ENCODE measurements at places on chromosomes 13 and 19. TPM values are rescaled to one million over a fixed set of nuclear protein-coding genes. Genes with fewer than 3 reads are reported as not detected.

- no peak overlapping the region for H3K27ac ChIP-seq
- no peaks in the 10 kb centered on the region for H3K36me3 ChIP-seq
- H3K27me3 ChIP-seq: no peaks in the 10 kb centered on the region
Observed at GRCh38 chr13:100881291-100881864, 206.8 kb upstream of the TMTC4 start.

DNA sequence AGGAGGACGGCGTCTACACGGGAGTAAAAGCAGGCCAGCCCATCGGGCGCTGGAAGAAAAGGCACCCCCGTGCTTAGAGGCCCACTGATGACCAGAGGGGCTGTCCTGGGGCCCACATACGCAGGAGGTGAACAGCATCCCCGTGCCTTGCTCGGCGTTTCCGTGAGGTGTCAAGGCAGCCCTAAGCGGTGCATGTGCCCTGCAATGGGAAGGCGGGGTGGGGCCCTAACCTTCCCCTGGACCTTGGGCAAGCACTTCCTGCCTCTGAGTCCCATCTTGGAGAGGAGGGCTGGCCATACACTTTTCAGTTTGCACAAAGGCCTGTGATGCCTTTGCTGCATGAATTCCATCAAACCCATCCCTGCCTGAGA, 47.8 kb upstream of the ATP11A start:
- DNase-seq: no peak
- no peaks in the 10 kb centered on the region for H3K36me3 ChIP-seq
- H3K4me3 ChIP-seq: no peak overlapping the region
- no peaks in the 10 kb centered on the region for H3K27me3 ChIP-seq

The LILRA5 gene
- not detected for total RNA-seq

The COL4A1 gene
- 4.5 TPM for total RNA-seq

- H3K27me3 ChIP-seq: no peaks in the 10 kb centered on the region
- H3K4me3 ChIP-seq: no peak overlapping the region
- no peak for DNase-seq
- no peak overlapping the region for H3K27ac ChIP-seq
- peaks cover 7% of the 10 kb centered on the region for H3K4me1 ChIP-seq
Observed at GRCh38 chr19:5281588-5281987, 59.0 kb downstream of the PTPRS start.

DNA sequence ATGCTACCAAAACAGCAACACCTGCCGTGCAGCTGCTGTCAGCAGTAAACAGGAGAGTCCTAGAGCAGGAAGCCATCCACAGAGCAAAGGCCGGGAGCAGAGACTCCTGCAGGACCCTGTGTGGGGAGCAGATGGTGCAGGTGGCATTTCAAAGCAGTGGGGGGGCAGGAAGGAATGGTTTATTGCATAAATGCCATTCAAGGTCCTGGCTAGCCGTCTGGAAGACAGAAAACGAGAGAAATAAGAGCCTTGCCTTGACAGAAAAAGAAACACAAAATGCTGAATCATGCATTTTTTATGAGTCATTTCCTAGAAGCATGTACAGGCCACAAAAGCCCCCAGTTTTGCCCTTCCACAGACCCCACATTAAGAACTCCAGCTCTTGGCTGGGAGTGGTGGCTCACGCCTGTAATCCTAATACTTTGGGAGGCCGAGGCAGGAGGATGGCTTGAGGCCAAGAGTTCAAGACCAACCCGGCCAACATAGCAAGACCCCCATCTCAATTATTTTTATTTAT, 5.4 kb downstream of the RSPH6A start:
- no peak overlapping the region for H3K27ac ChIP-seq
- H3K27me3 ChIP-seq: no peaks in the 10 kb centered on the region
- no peaks in the 10 kb centered on the region for H3K4me1 ChIP-seq
- no peak for DNase-seq
- H3K36me3 ChIP-seq: no peaks in the 10 kb centered on the region

The KIR3DL2 gene
- not detected for total RNA-seq

DNA sequence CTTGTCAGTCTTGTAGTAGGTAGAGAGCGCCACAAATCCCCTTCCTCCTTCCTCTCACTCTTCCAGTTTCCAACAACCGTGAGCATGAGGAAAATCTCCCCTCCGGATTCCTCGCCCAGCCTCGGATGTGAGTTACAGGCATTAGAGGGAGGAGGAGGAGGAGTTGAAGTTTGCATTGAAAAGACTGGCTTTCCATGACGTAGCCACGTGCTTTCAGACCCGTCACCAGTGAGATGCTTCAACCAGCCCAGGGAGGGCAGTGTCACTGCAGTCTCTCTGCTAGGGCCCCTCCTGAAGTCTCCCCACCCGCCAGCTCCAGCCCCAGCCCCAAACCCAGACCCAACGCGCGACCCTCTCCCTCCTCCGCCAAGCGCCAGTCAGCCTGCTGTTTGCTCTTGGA, 442 bp upstream of the FGF14 start:
- no peaks in the 10 kb centered on the region for H3K27me3 ChIP-seq
- no peak overlapping the region for H3K27ac ChIP-seq
- DNase-seq: no peak
- no peak overlapping the region for H3K4me3 ChIP-seq

The FAM187B gene
- not detected for total RNA-seq

DNA sequence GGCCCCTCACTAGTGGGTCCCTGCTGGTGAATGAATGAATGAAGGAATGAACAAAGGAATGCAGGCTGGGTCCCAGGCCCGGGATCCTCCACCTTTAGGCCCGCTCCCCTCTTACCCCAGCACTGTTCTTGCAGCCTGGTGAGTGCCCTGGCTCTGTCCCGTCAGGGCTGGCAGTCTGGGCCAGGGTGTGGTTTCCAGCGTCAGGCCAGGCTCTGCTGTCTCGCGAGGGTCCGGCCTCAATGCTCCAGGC, 317 bp downstream of the LYL1 start:
- H3K4me3 ChIP-seq: peak overlapping the region; percentile 28
- peaks cover 11% of the 10 kb centered on the region for H3K4me1 ChIP-seq
- no peak for DNase-seq
- H3K27me3 ChIP-seq: no peaks in the 10 kb centered on the region
- H3K27ac ChIP-seq: no peak overlapping the region
- H3K36me3 ChIP-seq: no peaks in the 10 kb centered on the region

- H3K4me1 ChIP-seq: no peaks in the 10 kb centered on the region
- no peak overlapping the region for H3K4me3 ChIP-seq
- no peak for DNase-seq
- H3K36me3 ChIP-seq: no peaks in the 10 kb centered on the region
- no peaks in the 10 kb centered on the region for H3K27me3 ChIP-seq
- no peak overlapping the region for H3K27ac ChIP-seq
Observed at GRCh38 chr13:35387682-35388250, 88.7 kb downstream of the MAB21L1 start.

The FCER2 gene
- not detected for total RNA-seq

GRCh38 chr13:51229731-51230130, 7.5 kb downstream of the FAM124A start:
- peaks cover 1% of the 10 kb centered on the region for H3K36me3 ChIP-seq
- H3K27ac ChIP-seq: no peak overlapping the region
- no peaks in the 10 kb centered on the region for H3K27me3 ChIP-seq
- H3K4me1 ChIP-seq: no peaks in the 10 kb centered on the region
- no peak for DNase-seq

DNA sequence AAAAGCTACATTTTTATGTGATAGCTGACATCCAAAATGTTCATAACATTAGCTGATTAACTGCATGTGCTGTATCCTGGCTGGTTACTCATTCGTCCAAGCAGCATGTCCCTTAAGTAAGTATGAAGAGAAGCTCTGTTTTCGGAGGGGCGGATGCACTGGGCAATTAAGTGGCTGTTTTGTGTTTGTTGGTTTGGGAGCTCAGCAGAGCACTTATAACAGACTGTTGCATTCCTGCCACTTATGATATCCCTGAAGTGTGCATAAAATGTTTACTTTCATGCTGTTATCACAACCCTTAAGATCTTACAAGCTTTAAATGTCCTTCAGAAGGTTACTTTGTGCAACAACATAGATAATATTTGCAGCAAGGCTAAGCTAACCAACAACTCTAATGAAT, 264.1 kb downstream of the NALCN start:
- H3K4me1 ChIP-seq: no peaks in the 10 kb centered on the region
- peaks cover 2% of the 10 kb centered on the region for H3K27me3 ChIP-seq
- no peaks in the 10 kb centered on the region for H3K36me3 ChIP-seq

The WDR62 gene
- total RNA-seq: 30.6 TPM

DNA sequence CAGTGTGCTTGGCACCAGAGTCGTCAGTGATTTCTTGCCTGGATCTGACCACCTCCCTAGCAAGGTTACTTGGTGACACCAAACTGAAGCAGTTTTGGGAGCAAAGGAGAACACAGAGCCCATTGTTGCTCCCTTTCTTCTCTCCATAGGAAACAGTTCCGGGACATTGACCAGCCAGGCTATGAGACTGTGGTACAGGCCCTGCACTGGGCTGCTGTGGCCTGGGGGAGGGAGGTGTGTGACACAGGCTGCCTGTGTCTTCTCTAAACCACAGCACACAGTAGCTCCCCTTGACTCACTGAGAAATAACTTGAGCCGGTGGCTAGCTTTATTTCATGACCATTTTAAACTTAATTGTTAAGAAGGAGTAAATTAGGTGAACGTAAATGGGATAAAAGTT, 214.8 kb upstream of the UBL3 start:
- no peaks in the 10 kb centered on the region for H3K36me3 ChIP-seq
- H3K4me3 ChIP-seq: no peak overlapping the region
- DNase-seq: no peak
- peaks cover 12% of the 10 kb centered on the region for H3K4me1 ChIP-seq
- H3K27me3 ChIP-seq: no peaks in the 10 kb centered on the region

The TNFSF9 gene
- total RNA-seq: 0.77 TPM

DNA sequence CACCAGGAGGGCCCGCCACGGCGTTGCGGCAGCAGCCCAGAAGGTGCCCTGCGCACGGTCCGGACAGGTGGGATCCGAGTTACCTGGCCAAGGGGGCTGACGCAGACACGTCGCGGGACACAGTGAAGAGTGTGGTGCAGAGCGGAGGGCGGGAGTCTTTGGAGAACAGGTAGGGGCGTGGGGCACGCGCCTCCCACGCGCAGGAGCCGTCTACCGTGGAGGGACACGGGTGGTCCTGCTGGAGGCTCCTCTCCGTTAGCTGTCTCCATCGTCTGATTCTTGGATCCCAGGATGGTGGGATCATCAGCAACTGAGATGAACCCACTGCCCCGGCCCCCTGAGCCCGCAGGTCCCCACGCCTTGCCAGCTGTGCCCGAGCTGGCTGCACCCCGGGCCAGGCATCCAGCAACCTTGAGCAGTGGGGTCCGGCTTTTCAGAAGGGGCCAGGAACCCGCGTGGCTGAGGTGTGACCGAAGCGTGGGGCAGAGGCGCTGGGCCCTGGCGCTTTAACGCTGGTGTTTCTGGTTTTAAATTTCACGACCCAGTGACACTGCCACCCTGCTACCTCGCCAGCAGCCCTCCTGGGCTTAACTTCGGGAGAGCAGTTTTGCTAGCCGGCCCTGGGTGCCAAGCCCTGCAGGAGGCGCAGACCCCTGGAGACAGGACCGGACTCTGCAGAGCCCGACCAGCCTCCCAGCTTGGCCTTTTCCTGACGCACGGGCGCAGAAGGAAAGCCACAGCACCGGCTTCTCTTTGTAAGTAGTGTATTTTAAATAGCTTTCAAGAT, 7.3 kb downstream of the FGF22 start:
- H3K27me3 ChIP-seq: no peaks in the 10 kb centered on the region

- H3K36me3 ChIP-seq: no peaks in the 10 kb centered on the region
- H3K4me3 ChIP-seq: no peak overlapping the region
- H3K4me1 ChIP-seq: no peaks in the 10 kb centered on the region
- no peak for DNase-seq
- no peak overlapping the region for H3K27ac ChIP-seq
Observed at GRCh38 chr13:48561466-48562235, 28.8 kb upstream of the RCBTB2 start.

DNA sequence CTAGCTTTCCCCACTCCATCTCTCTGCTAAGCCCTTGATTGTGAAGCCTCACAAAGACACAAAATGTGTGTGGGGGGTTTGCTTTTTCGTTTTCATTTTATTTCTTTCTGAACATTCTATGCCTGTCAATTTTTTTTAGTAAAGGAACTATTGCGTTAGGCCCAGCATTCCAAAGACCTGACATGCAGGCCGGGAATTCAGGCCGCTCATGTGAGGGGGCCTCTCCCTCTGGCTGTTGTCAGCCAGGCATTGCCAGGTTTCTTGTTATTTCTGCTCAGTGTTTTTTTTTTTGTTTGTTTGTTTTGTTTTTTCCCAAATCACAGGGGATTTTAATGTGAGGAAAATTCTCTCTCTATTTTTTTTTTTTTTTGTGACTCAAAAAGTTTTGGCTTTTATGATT, 10.3 kb upstream of the MEDAG start:
- H3K4me3 ChIP-seq: no peak overlapping the region
- peak; percentile 32 for DNase-seq
- no peaks in the 10 kb centered on the region for H3K36me3 ChIP-seq
- peak overlapping the region; percentile 66 for H3K27ac ChIP-seq
- no peaks in the 10 kb centered on the region for H3K4me1 ChIP-seq
- H3K27me3 ChIP-seq: peaks cover 3% of the 10 kb centered on the region

DNA sequence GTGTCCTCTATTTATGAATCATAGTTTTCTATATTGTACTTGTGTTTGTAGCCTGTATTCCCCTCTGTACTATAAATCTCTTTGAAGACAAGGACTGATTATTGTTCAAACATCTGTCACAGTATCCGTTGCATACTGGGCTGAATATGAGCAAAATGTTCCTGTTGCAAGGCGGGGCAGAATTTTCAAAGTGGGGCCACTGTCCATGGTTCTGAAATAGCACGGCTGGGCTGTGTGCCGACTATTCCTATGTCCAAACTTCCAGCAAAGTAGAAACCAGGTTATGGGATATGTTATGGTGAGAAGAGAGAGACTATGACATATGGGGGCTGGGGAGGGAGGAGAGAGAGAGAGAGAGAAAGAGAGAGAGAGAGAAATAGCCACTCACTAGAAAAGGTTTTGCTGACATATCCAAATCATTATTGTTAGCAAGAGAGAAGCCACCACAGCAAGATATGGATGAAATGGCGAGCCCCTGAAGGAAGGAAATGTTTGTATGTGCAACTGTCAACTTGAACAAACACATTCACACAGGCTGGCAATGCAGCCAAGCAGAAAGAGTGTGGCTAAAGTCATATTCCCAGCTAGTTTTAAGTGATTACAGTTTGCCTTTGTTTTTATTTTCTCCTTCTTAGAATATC, 107.0 kb upstream of the GPR12 start:
- no peaks in the 10 kb centered on the region for H3K36me3 ChIP-seq
- H3K27me3 ChIP-seq: no peaks in the 10 kb centered on the region
- no peak for DNase-seq
- H3K27ac ChIP-seq: no peak overlapping the region

DNA sequence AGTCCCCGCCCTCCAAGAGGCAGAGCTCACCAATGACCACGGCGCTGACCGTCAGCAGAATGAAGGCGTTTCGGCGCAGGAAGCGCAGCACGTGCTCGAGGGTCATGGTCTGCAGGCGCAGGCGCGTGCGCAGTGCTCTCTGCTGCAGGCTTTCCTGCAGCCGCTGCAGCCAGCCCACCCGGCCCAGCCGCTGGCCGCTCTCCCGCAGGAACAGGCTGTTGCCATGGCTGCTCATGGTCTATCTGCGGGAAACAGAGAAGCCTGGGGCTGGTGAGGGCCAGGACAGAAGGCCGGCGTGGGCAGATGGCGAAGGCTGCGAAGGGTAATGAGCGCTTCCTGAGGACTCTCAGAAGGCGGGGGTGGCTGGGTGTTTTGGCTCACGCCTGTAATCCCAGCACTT, 7.0 kb downstream of the SLC1A6 start:
- no peak for DNase-seq
- no peaks in the 10 kb centered on the region for H3K36me3 ChIP-seq
- H3K27me3 ChIP-seq: no peaks in the 10 kb centered on the region
- H3K4me3 ChIP-seq: no peak overlapping the region
- no peak overlapping the region for H3K27ac ChIP-seq
- no peaks in the 10 kb centered on the region for H3K4me1 ChIP-seq

The TMPRSS9 gene
- 0.66 TPM for total RNA-seq
